ENCODE measurements at places on chromosomes 5 and 9.

DNA sequence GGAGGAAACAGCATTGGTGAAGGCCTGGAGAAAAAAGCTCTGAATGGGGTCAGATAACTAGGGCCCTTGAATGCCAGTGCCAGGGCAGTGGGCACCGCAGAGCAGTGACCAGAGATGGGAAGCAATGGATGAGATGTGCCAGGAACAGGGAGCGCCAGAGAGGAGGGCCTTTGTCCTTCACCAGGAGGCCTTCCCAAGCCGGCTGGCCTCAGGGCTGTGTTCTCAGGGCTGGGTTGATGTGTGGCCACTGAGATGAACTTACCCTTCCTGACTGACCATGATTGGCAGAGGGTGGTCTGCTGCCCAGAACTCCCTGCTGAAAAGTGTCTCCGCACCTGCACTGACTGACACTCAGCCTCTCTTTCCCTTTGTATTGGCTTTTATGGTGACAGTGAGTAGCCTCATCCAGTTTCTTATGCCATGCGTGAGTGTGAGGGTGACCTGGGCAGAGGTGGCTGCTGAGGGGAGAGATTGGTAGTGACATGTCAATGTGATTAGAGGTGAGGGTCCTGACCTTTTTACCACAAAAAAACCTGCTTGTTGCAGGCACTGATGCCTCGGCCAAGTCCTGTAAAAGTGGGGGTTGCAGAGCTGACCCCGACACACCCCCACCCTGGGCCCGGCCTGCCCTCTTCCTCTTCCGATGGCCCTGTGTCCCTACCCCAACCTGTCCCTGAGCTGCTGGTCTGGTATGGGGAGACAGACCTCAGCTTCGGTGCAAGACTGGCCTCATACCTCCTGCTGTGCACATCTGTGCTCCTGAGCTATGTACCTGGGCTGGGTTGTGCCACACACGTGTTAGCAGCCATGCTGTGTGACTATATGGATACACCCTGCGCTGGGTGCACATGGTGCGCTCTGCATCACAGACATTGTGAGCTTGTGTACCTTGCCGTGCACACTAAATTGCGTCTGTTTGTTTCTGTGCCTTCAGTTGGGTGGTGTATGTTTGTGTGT is 57.1 kb upstream of the PSD2 start:
- DNase-seq, result no peak

GRCh38 chr5:96790961-96791504 is 16.7 kb downstream of the ERAP1 start:
- no peak for DNase-seq

GRCh38 chr5:136285096-136285855 is 80.1 kb downstream of the TRPC7 start:
- no peak for DNase-seq

DNA sequence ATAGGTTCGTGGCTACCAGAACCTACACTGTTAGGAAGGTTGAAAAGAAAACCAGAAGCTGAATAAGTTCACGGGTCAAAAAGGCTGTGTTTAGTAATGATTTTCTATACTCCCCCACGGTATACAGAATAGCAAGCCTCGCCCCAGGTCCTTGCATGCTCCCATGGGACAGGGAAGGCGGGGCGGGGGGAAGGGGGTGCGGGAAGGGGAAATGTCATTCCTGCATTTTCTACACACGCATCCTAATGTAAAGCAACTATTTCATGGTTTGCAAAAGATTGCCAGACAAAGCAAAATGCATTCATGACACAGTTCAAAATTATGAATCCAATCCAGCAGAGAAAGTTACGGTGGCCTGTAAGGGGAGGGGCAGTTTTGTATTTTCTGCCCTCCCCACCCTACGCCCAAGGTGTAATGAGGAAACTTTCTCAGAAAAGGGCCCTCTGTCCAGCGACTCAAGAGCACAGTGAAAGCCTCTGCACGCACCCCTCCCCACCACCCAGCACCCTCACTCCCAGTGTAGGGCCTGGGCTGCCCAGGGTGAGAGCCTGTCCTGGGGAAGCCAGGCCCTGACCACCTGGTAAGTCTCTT is 105.2 kb downstream of the ROR2 start:
- DNase-seq, result no peak

DNA sequence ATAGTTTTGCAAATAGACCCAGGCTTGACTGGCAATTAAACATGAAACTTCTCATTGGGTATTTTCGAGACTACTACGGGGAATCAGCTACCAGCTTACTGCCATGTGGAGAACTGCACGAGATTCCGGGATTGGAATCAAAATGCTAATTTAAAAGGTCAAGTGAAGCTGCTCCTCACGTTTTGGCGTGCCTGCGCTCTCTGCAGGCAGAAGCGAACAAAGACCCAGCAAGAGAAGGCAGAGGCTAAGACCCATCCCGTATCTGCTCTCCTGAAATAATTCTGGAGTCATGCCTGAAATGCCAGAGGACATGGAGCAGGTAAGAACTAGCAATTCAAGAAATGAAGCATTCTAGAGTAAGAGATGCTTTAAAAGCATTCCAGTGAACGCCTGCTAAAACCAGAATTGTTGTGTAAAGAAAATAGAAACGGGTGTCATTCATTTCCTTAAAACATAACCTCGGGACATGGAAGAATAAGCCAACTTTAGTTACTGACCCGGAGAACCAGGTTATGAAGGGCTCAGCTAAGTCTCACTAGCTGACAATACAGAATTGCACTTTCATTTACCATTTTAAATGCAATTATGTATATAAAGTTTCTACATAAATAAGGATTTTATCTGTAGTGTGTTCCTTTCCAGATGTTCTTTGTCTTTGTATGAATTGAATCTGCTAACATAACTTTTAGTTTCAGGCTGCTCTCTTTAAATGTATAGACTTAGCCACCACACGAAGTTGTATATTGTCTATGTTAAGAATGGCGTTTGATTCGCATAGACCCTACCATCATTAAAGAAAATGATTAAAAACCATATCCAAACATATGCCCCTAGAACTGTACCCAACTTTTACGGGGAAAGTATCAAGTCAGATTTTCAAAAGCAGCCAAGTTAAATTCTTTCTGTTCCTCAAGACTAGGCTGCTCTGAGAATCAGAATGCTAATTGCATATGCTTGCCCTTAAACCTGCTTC is 2.0 kb upstream of the MAT2B start:
- peak; percentile 40 for DNase-seq

DNA sequence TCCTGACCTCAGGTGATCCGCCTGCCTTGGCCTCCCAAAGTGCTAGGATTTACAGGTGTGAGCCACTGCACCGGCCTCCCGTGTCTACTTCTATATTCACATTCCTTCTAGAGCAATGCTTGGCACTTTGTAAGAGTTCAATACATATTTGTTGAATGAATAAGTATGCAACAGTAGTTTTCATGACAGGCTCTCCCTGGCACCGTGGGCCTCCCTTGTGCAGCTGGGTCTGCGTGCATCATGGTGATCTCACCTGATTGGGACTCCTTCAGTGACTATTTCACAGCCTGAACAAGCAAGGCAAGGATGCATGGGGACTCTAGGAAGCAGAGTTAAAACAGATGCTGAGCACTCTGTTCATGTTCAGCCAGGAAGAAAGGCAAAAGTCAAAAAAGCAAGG is 6.8 kb upstream of the ZBTB34 start:
- DNase-seq, result no peak

DNA sequence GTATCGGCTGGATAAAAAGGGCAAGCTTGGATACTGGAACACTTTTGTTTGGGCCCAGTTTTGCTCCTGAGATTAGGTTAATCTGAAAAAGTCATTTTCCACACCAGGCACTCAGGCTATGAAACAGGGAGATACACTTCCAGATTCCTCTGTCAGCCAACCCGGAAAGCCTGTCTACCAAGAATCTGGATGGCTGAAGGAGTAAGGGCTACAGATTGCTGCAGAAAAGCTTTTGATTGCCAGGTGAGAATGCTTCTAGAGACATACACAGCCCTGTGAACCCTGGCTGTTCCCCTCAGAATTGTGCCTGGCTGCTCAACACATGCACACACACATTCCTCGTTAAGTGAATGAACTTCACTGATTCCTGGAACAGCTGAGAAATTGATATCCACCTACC is 114.4 kb downstream of the PSD2 start:
- no peak for DNase-seq

DNA sequence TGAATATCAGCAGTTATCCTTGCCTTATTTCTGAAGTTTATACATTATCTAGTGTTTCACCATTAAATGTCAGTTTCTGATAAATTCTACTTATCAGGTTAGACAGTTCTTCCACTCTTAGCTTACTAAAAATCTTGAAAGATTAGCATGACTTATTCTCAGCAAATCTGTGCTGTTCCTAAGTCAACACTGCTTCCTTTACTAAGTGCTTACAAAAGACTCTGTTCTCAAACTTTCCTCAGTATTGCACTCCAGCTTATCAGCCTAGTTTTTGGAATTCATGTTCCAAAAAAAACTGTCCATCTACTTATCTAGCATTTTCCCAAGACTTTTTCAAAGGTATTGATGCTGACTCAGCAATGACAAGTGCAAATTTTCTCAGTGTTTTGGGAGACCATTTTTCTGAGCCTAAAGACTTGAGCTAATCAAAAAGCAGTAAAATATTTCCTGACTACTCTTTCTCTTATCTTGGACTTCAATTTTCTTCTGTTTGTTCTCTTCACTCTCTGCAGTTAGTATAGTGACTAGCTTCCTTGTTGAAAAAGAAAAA is 61.1 kb upstream of the FRRS1L start:
- DNase-seq, result no peak
